ENCODE measurements at places on chromosomes 16 and 17.

GRCh38 chr17:61072648-61073047 is 327.0 kb upstream of the TBX2 start:
- DNase-seq, result no peak

- no peak for DNase-seq
Measured at GRCh38 chr17:49369760-49370159, 7.7 kb upstream of the ZNF652 start.

DNA sequence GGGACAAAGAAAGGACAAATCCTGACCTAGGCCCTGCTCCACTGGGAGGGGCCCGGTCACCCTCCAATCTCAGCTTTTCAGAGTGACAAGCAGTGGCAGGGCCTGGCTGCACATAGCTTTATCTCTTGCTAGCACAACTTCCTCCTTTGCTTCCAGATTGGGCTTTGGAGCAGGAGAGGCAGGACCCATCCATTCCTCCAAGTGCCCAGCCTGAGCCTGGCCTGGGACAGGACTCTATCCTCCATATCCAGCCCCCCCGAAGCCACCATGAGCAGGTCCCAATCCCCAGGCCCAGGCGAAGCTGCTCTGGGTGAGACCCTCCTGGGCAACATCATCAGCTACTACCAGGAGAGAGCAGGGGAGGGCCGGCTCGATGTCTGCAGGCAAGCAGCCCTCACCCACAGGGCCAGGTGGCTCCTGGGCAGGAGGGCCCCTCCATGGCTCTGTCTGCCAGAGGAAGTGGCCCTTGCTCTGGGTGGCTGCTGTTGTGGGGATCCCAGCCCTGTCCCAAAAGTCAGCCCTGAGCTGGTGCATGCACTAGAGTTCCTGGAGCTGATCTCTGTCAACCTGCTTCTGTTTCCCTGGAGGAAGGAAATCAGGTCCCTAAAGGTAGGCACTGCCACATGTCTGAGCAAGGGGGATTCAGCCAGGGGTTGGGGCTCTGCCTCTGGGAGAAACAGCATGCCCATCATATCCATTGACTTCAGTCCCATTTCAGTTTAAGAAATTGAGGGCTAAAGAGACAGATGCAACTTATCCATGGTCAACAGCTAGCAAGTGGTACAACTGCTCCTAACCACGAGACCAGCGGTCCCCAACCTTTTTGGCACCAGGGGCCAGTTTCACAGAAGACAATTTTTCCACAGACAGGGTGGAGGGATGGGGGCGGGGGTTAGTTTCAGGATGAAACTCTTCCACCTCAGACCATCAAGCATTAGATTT is 58.9 kb downstream of the TK2 start:
- no peak for DNase-seq

GRCh38 chr16:31090540-31090939 is 1.8 kb upstream of the PRSS53 start:
- DNase-seq, result no peak
